SIG-M5 (cell line): ENCODE measurements at places on chromosomes 6 and 20.

- no peak for DNase-seq
Observed at GRCh38 chr6:92110403-92110802, 1309.0 kb downstream of the EPHA7 start.

DNA sequence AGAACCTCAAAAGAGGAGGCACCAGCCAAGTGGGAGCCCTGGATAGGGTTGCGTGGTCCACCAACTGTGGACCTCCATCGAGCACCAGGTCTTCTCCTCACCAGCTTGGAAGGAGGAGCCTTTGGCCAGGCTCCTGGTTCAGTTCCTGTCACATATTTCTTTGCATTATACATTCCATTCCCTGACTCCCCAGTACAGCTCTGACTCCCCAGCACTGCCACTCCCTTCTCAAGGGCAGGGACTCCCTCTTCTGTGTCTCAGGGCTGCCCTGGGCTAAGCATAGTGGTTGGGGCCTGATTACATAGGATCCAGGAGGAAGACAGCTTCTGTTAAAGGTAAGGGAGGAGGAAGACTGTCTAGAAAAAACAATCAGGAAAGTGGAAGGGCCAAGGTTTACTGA, 91.1 kb downstream of the MRPL14 start:
- no peak for DNase-seq

DNA sequence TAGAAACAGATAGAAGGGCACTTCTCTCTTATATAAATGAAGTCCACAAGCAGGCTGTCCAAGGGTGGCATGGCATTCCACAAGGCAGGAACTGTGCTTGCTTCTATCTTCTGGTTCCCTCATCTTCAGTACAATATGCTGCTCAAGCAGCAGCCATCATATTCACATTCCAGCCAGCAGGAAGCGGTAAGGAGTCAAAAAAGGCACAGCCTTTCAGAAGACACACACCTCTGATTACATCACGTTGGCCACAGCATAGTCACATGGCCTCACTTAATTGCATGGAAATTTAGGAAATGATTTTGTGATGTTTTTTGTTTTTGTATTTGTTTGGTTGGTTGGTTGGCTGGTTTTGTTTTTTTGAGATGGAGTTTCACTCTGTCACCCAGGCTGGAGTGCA, 19.0 kb downstream of the REM1 start:
- DNase-seq = no peak

- DNase-seq = no peak
Observed at GRCh38 chr6:120938164-120938875, 396.0 kb downstream of the TBC1D32 start.

GRCh38 chr6:36692861-36693702, 4.5 kb upstream of the RAB44 start:
- DNase-seq = no peak

- DNase-seq = no peak
Observed at GRCh38 chr20:31684153-31685015, 38.3 kb downstream of the BCL2L1 start.

DNA sequence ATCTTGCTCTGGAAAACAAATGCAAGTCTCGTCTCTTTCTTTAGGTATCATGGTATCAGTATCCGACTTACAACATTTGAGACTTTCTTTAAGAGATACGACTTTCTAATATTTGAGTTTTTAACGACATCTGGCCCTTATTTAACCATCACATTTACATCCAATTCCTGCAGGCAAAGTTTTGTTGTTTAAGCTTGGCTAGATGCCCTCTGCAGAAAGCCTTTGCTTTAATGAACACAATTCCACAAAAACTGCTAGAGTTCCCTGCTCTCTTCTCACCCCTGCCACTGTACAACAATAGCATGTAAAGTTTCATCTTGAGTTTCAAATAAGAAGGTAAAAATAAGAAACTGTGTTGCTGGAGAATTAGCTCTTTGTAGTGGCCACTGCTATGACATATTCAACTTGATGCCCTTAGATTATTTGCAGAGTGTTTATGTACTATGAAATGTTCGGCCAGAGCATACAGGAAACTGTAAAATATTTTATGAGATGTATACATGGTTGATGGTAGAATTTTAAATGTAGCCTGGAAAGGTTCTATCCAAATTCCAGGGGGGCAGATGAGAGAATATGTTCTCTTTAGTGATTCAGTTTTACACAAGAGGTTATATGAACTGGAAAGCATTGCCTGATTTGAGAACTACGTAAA, 438.6 kb downstream of the CDC5L start:
- DNase-seq = no peak
